ENCODE measurements at places on chromosomes 5 and 9. TPM values are rescaled to one million over a fixed set of nuclear protein-coding genes. Genes with fewer than 3 reads are reported as not detected.

DNA sequence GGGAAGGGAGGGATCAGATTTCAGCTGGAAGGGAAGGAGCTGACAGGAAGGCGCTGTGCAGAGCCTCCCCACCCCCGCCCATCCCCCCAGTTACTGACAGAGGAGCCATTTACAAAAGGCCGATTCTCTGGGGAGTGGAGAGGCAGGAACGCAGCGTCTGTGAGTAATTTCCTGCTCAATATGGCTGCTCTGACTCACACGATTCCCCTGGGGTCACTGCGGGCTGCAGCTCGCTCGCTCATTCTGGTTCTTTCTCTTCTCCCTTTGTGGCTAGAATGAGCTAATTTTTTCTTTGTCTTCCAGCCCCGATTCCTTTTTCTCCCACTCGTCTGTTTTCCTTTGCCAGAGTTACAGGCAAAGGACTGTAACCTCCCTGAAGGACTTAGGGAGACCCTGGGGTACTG lies 28.8 kb downstream of the PTPA start:
- H3K36me3 ChIP-seq, result no peaks in the 10 kb centered on the region
- peaks cover 51% of the 10 kb centered on the region for H3K4me1 ChIP-seq
- no peaks in the 10 kb centered on the region for H3K27me3 ChIP-seq
- peak overlapping the region; percentile 20 for H3K4me3 ChIP-seq
- peak; percentile 98 for DNase-seq
- peak overlapping the region; percentile 100 for H3K27ac ChIP-seq

DNA sequence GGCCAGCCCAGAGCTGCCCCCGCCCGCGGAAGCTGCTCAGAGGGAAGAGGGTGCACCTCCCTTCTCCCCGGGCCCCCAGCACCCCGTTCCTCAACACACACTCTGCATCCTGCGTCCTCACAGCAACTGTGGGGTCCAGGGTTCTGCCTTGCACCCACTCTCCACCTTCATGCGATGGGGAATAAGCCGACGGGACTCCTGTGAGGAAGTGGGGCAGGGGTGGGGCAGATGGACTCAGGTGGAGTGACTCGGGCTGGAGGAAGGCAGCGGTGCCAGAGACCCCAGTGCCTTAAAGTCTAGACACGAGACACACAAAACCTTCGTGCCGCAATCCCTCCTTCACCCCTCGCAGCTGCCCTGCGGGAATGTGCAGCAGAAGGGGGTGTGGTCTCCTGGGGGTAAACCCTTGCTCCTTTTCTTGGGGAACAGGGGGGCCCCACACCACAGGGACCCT lies 8.6 kb downstream of the BRD3 start:
- H3K36me3 ChIP-seq, result no peaks in the 10 kb centered on the region
- H3K27me3 ChIP-seq, result no peaks in the 10 kb centered on the region
- peaks cover 52% of the 10 kb centered on the region for H3K4me1 ChIP-seq

GRCh38 chr5:109714592-109714991 lies 24.9 kb downstream of the MAN2A1 start:
- DNase-seq, result no peak
- peaks cover under 1% of the 10 kb centered on the region for H3K4me1 ChIP-seq
- no peaks in the 10 kb centered on the region for H3K27me3 ChIP-seq
- no peak overlapping the region for H3K27ac ChIP-seq
- H3K36me3 ChIP-seq, result peaks cover 4% of the 10 kb centered on the region

The AK8 gene
- polyA plus RNA-seq, result 2.6 TPM
